Kidney tubule cell (primary cell): ENCODE measurements at places on chromosomes 5 and 9.
A peak's percentile ranks its signal among the peaks of the same experiment; 100 is the strongest.

- no peak for DNase-seq
Measured at GRCh38 chr5:133050521-133050920, 1.3 kb upstream of the HSPA4 start.

GRCh38 chr9:8653855-8654254 lies 854.3 kb upstream of the DMAC1 start:
- DNase-seq: peak; percentile 26

DNA sequence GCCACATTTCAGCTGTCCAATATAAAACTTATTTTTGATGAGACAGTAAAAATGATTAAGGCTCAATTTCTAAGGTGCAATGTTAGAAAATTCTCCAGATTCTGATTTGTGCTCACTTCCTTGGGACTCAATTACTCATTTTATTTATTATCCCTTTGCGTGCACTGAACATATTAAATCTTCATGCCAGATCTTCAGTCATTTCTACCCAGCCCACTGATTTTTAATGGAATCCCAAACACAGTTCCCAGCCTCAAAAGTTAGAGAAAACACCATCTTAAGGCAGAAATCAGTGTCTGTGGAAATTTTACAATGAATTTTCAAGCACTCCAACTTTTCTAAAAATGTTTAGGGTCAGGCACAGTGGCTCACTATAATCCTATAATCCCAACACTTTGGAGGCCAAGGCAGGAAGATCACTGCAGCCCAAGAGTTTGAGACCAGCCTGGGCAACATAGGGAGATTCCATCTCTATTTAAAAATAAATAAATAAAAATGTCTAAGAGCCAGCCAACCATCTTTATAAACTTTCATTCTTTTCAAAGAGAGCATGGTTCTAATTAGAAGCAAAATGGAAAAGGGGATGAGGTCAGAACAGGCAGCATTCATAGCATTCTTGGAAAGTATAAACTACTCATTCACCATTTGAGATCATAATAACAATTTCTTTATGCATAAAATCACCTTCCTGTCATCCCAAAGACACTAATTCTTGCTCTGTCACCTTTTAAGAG lies 53.7 kb downstream of the TLE1 start:
- peak; percentile 23 for DNase-seq

GRCh38 chr9:15642369-15642962 lies 89.6 kb downstream of the CCDC171 start:
- DNase-seq: peak; percentile 47

DNA sequence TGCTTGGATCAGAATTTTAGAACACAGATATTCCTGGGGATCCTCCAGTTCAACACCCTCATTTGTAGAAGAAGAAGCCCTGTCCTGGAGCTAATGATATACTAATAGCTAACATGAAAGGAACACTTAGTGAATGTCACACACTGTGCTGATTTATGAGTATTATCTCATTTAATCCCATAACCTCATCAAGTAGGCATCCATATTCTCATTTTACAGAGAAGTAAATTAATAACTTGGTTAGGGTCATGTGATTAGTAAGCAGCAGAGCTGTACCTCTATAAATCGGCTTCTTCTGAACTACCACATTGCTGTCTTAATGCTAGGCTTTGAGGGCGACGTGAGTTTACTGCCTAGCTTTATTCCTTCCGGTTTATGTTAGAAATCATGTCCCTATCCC lies 6.0 kb downstream of the TTC23L start:
- DNase-seq: no peak

- peak; percentile 13 for DNase-seq
Measured at GRCh38 chr5:88452820-88453219, 184.2 kb upstream of the TMEM161B start.

DNA sequence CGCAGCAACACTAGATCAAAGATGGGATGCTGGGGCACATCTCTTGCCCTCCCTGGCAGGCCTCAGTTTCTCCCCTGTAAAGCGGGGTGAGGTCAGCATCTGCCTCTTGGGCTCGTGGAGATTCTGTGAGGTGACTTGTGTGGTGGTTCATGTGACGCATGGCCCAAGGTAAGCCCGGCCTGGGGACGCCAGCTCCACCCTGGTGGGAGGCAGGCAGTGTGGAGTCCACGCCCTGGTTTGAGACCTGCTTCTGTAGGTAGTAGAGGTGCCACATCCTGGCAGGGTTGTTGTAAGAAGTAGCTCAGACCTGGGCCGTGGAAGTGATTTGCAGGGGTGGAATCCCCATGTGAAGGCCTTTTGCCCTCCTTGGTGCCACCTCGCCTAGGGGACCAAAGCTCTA lies 101.5 kb downstream of the DAB2IP start:
- no peak for DNase-seq

DNA sequence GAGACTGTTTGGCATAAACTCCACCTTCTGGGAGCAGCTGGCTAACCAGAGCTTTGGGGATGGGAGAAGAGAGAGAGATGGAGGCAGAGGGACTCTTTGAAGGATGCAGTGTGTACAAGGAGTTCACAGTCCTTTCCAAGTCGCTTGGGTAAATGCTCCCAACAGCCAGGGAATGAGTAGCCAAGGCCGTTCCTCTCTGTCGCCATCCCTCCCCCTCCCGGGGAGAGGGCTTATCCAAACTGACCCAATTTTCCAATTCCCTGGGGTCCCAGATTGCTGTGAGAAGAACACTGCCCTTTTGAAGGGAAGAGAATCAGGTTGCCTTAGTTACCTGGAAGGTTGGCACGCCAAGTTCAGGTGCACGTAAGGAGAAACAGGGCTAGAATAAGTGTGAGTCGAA lies 7.9 kb downstream of the WWC1 start:
- no peak for DNase-seq

- no peak for DNase-seq
Measured at GRCh38 chr5:139343476-139343875, 1.8 kb downstream of the PAIP2 start.

GRCh38 chr9:3909966-3910650 lies 384.3 kb upstream of the RFX3 start:
- DNase-seq: no peak

GRCh38 chr9:2128618-2129017 lies 113.5 kb downstream of the SMARCA2 start:
- DNase-seq: no peak

DNA sequence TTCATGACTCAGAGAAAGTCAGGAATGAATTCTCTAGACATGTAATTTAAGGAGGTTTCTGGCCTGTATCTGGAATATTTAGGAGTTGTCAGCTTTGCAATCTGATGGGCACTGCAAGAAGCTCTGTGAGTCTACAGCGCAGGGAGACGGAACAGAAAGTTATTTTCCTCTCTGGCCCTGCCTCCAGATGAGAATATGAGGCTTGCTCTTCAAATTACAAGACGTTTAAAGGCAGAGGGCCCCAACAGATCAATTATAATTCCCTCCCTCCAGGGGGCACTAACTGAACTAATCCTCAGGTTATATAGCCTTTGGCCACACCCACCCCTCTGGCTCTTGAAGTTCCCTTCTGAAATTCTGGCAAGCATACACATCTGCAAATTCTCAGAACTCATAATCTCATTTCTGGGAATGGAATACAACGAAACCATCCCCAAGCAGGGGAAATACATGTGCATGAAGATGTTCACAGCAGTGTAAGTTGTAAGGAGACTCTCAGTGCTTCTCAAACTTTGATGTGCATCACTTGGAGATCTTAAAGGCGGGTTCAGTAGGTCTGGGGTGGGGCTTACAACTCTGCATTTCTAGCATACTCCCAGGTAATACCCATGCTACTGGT lies 307.6 kb downstream of the CWC27 start:
- peak; percentile 50 for DNase-seq

- DNase-seq: peak; percentile 83
Measured at GRCh38 chr9:114155263-114155994, at the start of gene COL27A1. TSS of gene COL27A1 (plus strand) at chr9:114155537. CDS start at chr9:114155951, 414 bp downstream.

GRCh38 chr5:151660616-151661495 lies 25.9 kb downstream of the SPARC start:
- peak; percentile 24 for DNase-seq

DNA sequence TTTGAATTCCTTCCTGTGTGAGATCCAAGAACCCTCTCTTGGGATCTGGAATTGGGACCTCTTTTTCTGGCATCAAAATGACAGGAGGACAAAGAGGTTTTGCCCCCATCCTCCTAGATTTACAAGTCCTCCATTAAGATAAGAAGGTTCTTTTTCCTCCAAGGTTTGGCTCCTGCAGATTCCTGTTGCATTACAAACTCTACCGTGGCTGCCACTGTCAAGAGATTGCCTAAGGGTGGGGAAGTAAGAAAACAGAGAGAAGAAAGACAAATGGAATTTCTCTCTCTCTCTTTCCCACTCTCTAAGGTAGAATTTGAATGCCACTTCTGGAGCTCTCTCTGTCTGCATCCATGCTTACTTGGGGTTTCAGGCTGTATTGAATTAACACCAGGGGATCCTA lies 12.0 kb upstream of the SVEP1 start:
- DNase-seq: no peak

DNA sequence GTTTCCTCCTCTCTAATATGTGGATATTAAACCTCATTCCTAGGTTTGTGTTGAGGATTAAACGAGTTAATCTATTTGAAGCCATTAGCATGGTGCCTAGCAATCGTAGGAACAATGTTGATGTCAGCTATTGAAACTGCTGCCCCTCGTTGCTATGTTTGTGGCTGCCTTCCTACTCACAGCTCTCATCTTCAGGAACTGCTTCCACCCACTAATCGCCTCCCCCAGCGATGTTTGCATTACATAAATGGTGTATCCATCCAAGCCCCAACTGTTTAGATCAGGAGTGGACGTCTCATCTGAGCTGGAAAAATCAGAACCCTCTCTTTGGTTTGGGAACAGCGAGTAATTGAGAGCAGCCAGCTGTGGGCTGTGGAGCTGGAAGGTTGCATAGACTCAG lies 416.6 kb downstream of the ARHGEF28 start:
- no peak for DNase-seq

- DNase-seq: peak; percentile 13
Measured at GRCh38 chr5:109901628-109901981, 211.9 kb downstream of the MAN2A1 start.

GRCh38 chr5:90548069-90548593 lies 10.5 kb upstream of the ADGRV1 start:
- peak; percentile 68 for DNase-seq

DNA sequence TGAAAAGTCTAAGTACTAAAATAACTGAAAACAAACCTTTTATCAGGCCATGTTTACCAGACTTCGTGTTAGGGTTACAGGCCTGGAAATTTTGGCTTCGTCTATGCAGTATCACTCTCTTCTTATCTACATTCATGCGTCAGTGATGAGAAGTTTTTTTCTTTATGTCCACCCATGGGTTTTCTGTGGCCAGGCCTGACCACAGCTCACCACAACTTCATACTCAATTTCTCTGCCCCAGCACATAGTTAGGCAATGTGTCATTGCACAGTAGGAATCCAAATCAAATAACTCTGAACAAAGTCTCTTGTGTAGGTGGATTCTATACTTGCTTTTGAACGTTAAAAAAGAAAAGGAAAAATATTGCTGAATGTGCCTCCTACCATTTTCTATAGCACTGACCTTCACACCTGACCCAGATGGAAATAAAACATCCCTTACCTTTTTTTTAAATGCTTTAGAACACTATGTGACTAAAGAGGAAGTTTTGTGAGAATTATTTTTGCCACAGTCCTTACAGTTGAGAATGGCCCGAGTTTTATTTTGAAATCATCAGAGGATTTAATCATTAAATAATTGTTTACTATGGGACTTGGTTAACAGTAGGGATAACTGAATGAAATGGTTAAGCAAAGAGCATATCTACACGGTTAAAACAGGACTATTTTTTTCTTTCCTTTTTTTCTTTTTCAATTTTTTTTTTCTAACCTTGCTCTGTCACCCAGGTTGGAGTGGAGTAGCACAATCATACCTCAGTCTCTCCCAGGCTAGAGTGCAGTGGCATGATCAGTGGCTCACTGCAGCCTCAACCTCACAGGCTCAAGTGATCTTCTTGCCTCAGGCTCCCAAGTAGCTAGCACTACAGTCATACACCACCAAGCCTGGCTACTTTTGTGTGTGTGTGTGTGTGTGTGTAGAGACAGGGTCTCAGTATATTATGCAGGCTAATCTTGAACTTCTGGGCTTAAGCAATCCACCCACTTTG lies 1247.0 kb upstream of the ACO1 start:
- DNase-seq: peak; percentile 94

- no peak for DNase-seq
Measured at GRCh38 chr5:139966856-139967255, 76.2 kb downstream of the NRG2 start.

DNA sequence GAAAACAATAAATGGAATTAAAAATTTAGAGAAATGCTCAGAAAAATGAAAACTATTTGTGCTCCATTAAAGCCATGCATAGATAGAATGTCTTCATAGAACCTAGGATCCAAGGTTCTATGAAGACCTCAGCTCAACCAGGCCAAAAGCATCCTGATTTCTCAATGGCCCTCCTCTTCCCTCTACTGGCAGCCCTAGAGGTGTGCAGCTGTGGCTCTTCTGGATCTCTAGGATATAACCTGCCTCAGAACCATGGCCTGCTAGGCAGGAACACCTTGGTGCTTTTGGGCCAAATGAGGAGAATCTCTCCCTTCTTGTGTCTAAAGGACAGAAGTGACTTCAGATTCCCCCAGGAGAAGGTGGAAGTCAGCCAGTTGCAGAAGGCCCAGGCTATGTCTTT lies 15.1 kb downstream of the IFNA1 start:
- DNase-seq: peak; percentile 51

DNA sequence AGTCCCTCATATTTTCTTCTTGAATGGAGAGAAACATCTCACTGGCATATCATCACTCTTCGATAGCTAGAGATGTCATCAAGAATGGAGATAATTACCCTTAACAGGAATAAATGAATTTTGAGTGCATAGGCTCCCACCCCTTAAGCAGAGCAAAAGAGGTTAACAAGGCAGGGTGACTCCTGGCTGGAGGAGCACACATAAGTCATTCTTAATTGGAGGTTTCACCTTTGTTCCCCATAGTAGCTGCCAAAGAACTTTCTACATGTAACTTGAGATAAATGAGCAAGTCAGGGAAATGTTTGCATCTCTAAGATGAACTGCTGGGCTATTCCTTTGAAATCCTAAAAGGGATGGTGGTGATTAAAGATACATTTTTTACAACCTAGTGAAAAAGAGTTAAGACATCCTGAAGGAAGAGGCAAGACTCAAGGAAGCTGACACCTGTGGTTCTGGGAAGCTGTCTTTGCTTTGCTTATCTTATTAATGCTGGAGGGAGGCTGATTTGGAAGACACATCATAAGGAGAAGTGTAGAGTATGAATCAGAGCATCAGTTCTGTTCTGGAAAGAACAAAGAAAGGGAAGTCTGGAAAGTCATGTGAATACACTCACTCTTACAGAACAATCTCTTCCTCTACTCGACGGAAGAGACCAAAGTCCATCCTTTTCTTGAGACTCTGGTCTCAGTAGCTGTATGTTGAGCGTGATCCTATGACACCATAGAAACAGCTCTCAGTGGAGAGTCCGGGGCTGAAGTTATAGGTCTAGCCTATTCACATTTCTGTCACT lies 326.3 kb downstream of the OSTF1 start:
- DNase-seq: no peak

- no peak for DNase-seq
Measured at GRCh38 chr5:57455511-57456455, 26.8 kb downstream of the ACTBL2 start.

GRCh38 chr5:137622850-137623249 lies 113.0 kb downstream of the KLHL3 start:
- DNase-seq: peak; percentile 31
